Cardiac atrium fibroblast (primary cell): ENCODE measurements at places on chromosomes 1 and 21. TPM values are rescaled to one million over a fixed set of nuclear protein-coding genes. Genes with fewer than 3 reads are reported as not detected.

The TRIM46 gene
- 0.97 and 1.1 TPM in 2 replicates for total RNA-seq

The TNFRSF4 gene
- 1.9 TPM in 1 of 2 replicates, not detected in the other for total RNA-seq

The NBPF4 gene
- not detected in 2 replicates for total RNA-seq

The SLC30A2 gene
- total RNA-seq, result not detected in 2 replicates
